Activated CD4-positive, alpha-beta memory T cell treated with anti-CD3 and anti-CD28 coated beads for 36 hours (primary cell): ENCODE measurements at places on chromosomes 12 and 14. TPM values are rescaled to one million over a fixed set of nuclear protein-coding genes. Genes with fewer than 3 reads are reported as not detected.

DNA sequence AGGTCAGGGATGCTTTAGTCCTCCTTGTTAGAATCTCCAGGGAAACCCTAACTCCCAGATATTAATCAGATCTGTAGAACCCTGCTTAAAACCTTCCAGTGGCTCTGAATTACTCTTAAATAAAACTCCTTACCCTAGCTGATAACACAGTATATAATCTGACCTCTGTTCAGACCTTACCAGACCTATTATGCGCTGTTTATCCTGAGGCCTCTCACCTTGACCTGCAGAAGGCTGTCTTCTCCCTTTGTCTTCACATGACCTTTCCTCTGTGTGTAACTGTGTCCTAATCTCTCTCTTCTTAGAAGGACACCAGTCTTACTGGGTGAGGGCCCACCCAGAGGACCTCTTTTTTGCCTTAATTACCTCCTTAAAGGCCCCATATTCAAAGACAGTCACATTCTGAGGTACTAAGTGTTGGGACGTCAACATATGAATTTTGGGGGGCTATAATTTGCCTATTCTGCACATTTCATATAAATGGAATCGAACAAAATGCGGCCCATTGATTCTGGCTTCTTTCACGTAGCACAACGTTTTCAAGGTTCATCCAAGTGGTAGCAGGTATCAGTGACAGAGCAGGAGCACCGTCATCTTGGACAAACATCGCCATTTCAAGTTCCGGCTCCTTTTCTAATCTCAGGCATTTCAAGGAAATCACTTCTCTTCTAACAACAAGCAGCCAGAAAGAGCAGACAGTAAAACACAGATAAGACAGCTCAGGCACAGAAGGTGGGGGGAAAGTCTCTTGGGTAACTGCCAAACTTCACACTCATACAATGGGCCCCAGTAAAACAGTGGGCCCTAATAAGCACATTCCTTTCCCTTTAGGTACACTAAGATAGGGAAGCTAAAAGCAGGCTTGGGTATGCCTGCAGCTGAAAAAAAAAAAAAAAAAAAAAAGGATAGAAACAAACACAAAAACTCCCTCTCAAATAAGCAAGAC, 200.2 kb upstream of the NUDT4 start:
- no peak for DNase-seq

Gene CKB
- 6.1 TPM for total RNA-seq

Gene RPL41
- total RNA-seq, result 5,251 TPM

- DNase-seq, result no peak
Measured at GRCh38 chr12:88960213-88960878, 380.1 kb upstream of the KITLG start.

Gene PMEL
- 0.94 TPM for total RNA-seq

DNA sequence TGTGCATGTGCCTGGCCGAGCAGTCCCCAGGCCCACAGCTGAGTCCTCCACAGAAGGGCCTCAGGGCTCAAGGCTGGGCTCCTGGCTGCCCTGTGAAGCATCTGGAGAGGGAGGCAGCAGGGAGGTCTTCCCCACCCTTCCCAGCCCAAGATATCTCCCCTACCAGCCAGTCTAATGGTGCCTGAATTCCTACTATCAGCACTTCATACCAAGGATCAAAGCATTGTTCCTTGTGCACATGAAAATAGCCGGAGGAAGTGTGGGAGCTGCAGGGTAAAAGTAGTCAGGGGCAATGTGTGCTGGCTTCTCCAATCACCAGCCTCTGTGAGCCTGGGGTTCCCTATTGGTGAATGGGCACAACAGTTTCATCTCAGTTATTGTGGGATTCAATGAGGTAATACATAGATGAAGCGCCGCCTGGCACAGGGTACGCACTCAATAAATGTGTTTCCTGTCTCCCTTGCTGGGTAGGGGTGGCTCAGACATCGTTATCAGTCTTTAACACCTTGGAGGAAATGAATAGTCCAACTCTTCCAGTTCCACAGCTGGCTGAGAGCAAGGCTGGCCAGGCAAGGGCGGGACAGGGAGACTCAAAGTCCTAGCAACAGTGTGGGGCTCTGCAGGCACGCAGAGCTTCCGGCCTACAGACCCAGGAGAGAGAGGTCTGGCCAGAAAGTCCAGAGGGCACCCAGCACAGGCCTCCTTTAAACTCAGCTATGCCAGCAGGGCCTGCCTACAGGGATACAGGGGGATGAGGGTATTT, 39.1 kb upstream of the PNMA1 start:
- DNase-seq, result peak; percentile 70

DNA sequence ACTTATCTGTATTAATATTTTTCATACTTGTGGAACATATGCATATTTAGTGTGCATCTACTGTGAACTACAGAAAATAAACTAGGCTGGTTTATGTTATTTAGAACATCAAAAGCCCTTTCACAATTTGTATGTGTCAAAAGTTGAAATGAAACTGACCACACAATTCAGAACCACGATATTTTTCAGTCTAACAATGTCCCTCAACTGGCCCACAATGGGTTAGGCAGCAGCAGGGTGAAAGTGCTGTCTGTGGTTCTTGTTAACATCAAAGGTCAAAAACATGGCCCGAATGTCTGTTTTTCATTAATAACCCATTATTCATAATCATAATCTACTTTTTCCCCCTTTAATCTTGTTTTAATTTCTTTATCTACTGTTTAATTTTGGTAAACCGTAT, 559.9 kb upstream of the ATP2B1 start:
- no peak for DNase-seq

- no peak for DNase-seq
Measured at GRCh38 chr12:6542209-6543009, 8.1 kb downstream of the GAPDH start.

DNA sequence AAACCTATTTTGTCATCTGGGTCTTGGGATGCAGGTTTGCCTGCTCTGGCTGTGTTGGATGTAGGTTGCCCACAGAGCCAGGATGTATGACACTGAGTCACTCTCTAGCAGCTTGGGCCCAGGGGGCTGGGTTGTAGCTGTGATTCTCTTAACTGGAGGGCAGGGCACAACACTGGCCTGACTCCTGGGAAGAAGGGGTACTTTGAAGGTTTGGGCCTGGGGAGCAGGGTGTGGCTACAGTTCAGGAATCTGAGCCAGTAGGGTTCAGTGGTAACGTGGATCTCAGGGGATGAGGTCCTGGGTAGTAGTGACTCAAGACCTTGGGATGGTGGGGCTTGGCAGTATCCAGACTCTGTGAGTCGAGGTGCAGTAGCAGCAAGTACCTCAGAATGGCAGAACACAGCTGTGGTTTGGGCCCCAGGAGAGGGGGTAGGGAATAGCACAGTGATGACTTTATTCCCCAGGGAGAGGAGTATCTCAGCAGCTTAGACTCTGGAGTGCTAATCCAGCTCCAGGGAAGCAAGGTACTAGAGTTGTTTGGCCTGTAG, 25.7 kb downstream of the TBC1D15 start:
- peak; percentile 30 for DNase-seq

- no peak for DNase-seq
Measured at GRCh38 chr14:93744176-93744575, 44.1 kb downstream of the PRIMA1 start.

DNA sequence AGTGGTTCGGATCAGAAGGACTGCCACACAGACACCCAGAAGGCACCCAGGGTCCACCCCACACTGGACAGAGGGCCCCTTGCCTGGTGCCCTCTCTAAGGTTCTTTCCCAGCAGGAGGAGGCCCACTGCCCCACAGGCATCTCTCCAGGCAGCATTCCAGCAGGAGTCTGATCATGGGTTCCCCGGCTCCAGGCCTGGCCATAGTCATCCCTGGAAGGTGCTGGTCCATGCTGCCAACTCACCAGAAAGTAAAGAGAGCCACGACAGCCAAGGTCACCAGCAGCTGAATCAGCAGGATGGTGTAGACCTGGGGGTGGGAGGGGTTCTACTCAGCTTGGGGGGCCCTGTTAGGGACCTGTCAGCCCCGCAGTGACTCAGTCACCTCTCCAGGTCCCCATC, 6.4 kb downstream of the FAIM2 start:
- no peak for DNase-seq

Gene CFAP54
- total RNA-seq, result 0.31 TPM

DNA sequence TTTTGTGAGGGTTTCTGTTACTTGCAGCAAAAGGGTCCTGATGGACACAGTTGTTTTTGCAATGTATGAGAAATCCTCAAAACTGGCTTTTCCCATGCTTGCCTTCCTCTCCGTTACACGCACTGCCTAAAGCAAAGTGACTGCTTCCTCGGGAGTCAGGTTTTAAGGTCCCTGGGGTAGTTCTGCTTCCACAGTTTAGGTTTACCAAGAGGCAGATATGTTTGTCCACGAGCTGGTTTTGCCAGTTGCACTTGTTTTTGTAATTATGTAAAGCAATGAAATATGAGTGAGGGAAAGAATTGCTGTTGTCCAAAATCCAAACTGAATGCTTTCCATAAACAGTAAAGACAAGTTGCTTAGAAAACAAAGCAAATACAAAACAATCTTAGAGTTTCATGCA, 290.7 kb upstream of the AMIGO2 start:
- DNase-seq, result no peak

GRCh38 chr12:53096089-53096741, 1.3 kb upstream of the IGFBP6 start:
- DNase-seq, result no peak

DNA sequence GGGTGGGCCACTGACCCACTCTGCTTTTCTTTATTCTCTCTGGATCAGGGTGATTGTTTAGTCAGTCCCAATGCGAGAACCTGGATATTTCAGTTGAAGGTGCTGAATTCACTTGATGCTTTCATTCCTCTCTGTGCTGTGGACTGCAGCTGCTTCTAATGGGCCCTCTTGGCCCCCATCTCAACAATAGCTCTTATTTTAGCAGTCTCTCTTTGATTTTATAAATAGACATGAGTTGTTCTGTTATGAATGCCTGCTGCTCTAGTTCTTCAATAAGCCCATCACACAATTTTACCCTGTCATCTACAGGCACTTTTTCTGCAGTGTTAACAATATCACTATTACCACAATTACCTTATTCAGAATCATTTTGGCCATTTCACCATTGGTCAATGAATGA, 54.1 kb upstream of the YARS2 start:
- no peak for DNase-seq

- DNase-seq, result no peak
Measured at GRCh38 chr12:93803424-93803807, 126.2 kb downstream of the CRADD start.

Gene MIP
- total RNA-seq, result not detected

- no peak for DNase-seq
Measured at GRCh38 chr12:121751034-121751433, 38.5 kb downstream of the TMEM120B start.

Gene RERGL
- total RNA-seq, result not detected

DNA sequence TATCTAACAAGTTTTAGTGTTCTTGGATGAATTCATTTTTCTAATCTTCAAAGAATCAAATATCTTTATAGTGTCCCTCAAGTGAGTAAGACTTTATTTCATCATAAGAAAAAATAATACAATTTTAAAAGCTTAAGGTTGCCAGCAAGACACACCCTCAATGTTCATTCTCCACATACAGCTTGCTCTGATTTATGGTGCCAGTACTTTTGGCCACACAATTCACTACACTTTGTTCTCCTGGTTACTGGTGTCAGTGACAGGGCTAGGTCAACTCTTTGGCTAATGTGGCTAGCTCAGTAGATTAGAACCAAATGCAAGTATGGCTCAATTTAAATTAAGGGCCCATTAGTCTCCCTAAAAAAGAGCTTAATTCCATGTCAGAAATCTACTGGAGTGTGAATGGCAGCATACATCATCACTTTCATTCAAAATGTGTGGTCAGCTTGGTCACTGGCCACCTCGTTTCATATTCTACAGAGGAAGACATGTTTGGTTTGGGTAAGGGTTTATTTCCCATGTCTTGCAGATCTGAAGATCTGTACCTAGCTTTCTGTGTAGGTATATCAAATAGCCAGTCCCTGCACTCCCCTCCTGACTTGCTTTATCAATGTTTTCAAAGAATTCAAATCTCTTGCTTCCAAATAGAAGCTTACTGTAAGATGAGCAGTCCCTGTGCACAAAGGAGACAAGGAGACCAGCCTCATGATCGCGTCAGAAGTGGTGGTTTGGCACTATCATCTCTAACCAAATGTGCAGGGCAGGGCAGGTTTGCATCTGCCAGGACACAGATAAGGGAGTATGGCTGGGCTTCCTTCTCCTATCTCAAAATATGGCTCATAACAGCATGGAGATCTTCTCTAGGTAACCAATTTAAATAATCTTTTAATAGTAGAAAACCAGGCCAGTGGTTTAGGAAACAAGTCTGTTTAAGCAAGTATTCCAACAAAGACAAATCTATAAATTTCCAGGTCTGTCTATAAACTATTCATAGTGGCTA, 31.3 kb downstream of the HECTD4 start:
- no peak for DNase-seq

Gene BHLHE41
- total RNA-seq, result not detected

Gene SELPLG
- total RNA-seq, result 60.1 TPM

DNA sequence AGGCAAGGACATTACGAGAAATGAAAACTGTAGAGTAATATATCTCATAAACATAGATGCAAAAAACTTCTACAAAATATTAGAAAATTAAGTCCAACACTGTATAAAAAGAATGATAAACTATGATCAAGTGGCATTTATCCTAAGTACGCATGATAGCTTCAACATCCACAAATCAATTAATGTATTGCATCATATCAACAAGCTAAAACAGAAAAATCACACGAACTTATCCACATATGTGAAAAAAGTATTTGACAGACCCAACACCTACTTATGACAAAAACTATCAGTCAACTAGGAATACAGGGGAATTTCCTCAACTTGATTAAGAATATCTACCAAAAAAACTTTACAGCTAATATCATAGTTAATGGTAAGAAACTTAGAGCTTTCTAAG, 129.9 kb upstream of the ALG10 start:
- no peak for DNase-seq

Gene IL26
- total RNA-seq, result 2.0 TPM

DNA sequence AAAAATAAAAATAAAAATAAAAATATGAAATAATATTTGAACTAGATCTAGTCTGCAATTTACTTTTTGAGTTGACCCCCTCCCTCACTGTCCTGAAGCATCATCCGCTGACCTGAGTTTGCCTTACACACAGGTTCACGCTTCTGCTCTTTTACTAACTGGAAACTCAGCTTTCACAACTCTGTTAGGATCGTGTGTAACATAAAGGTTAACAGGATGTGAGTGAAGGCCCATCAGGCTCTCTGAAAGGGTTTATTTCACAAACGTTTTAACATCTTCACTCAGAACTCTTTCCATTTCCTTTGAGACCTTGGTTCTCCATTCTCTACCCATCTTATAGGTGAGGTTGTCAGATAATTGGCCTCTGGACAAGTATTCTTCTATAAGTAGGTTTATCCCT, 191.4 kb downstream of the FOXN3 start:
- no peak for DNase-seq

Gene PLD4
- not detected for total RNA-seq

DNA sequence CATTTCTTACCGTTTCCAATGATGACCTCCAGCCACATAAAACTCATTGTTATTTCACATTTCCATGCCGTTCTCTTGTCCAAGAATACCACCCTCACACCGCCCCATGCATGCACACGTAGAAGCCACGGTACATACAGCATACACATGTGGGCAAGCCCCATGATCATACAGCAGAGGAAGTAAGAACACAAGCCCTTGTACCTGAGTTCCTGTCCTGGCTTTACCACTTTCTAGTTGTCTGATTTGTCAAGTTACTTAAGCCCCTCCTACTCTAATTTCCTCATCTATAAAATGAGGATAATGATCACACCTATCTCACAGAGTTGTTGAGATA, 59.9 kb downstream of the DUSP16 start:
- peak; percentile 38 for DNase-seq

GRCh38 chr12:109707470-109707821, 6.2 kb upstream of the FAM222A start:
- DNase-seq, result no peak

- no peak for DNase-seq
Measured at GRCh38 chr12:2607881-2608607, 186.7 kb upstream of the FKBP4 start.
